ENCODE measurements at places on chromosomes 16 and 17. TPM values are rescaled to one million over a fixed set of nuclear protein-coding genes. Genes with fewer than 3 reads are reported as not detected.

GRCh38 chr17:63285551-63285950 lies 160.6 kb downstream of the CYB561 start:
- no peak for DNase-seq

- no peak for DNase-seq
Measured at GRCh38 chr17:29757788-29758187, 135.1 kb upstream of the CORO6 start.

- DNase-seq = no peak
Measured at GRCh38 chr16:47056688-47057629, 83.5 kb upstream of the DNAJA2 start.

GRCh38 chr17:81542431-81543338 lies 9.5 kb downstream of the FAAP100 start:
- DNase-seq = no peak

DNA sequence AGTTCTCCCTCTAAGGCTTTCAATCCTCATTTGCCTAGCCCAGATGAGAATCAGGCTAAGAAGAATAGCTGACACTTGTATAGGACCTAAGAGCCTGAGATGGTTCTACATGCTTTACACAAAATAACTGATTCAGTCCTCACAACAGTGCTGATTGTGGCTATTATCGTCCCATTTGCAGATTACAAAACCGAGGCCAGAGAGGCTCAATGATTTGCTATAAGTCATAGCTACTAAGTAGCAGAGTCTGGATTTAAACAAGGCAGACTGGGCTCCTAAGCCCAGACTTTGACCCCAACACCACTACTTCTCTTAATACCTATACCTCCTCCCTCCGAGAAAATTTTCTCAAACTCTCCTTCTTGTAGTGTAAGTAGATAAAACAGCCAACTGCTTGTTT lies 23.1 kb downstream of the ABCC12 start:
- no peak for DNase-seq

DNA sequence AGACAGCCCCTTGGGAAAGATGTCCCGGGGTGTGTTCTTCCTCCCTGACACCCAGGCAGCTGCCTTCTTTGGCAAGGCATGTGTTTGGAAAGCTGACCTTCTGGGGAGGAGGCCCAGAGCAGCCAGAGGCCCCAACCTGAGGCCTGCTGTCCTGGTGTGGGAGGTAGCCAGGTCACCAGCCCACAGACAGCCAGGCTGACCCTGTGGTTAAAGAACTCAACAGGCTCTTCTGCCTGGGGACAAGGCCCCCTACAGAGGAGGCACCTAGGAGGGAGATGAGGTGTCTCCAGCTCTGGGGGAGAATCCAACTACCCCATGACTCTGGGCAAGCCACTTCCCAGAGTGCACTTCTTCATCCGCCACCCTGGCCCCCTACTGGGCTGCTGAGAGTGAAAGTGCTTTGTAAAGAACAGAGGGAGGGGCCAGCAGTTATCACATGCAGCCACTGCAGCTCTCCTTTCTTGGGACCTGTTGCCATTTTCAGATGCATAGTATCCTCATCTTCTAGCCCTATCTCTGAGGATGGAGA lies 13.1 kb upstream of the SREBF1 start:
- DNase-seq = peak; percentile 58

DNA sequence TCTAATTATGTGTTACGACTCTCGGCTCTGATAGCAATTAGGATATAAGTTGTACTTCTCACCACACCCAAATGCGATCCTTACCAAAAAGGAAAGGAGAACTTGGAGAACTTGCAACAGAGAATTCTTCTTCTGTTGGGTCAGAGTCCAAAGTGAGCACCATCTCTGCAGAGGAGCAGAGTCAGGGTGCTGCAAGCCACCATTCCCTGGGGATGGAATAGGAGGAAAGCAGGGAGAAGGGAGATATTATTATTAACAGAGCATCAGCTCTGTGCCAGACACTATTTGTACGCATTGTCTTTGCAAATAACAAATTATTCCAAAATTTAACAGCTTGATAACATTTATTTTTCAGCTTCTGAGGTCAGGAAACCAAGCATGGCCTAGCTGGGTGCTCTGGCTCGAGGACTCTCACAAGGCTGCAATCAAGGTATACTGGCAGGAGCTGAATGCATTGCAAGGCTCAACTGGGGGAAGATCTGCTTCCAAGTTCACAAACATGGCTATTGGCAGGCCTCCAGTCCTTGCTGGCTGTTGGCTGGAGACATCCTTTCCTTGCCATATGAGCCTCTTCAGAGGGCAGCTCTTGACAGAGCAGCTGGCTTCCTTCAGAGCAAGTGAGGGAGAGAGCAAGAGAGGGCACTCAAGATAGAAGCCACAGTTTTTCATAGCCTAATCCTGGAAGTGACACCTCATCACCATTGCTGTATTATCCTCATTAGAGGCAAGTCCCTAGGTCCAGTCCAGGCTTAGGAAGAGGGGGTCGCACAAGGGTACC lies 296.2 kb upstream of the CDH5 start:
- peak; percentile 65 for DNase-seq

- no peak for DNase-seq
Measured at GRCh38 chr16:2856061-2856670, 1.8 kb downstream of the PRSS22 start.

- DNase-seq = no peak
Measured at GRCh38 chr16:24151482-24151939, 104.6 kb upstream of the CACNG3 start.

DNA sequence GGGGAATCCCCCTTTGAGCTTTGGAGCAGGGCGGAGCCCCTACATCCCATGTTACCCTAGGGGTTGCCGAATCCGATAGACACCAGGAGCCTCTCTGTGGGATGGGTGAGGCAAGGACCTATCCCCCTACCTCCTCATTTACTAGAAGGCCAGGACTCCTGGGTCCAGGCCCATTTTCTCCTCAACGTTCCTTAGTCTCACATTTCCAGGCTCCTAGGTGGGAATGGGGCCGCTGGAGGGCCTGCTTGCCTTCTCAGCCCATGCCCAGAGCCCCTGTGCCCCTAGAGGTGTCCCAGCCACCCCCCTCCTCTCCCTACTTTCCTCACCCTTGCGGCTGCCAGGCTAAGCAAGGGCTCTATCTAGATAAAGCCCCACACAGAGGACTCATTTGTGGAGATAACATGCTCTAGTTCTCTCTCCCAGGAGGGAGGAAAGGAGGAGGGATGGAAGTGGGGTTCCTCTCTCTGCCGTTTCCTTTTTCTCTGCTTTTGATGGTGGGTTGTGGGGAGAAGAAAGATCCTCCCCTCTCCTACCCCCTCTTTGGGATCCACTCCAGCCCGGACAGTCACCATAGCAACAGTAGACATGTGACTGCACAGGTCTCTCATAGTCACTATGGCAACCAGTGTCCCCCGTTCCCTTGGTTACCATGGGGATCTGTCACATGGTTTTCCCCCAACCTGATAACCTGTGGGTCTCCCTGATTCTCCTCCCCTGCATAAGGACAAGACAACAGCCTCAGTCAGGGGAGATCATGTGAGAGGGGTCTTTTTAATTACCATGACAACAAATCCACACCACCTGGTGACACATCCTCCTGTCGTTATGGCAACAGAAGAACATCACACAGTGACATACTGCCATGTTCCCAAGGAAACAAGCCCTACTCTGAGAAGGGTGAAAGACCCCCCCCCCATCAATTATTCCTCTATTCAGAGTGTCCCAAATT lies 5.2 kb downstream of the CACNA1G start:
- DNase-seq = no peak

- DNase-seq = no peak
Measured at GRCh38 chr17:8803531-8804420, 4.6 kb upstream of the MFSD6L start.

- DNase-seq = peak; percentile 49
Measured at GRCh38 chr17:6574687-6575595, 18.6 kb upstream of the PITPNM3 start.

DNA sequence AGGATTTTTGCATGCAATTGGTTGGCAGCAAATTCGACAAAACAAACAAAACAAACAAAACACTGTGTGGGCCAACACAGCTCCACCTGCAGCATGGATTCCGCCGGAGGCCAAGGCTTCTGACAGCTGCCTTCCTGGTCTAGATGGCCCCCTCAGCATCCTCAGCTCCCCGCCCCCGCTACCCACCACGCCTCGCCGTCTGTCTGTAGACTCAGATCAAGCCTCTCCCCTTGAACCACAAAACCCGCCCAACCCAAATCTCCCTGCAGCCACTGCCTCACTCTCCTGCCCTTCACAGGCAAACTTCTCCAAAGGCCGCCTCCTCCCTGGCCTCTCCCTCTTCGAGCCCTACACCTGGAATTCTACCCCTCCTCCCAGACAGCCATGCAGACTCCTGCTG lies 57.9 kb downstream of the RTN4RL1 start:
- DNase-seq = no peak

- peak; percentile 74 for DNase-seq
Measured at GRCh38 chr17:35373534-35373983, at the start of gene SLFN11. SLFN11 (minus strand) TSS chr17:35373621; CDS start chr17:35363807, 9,814 bp downstream.

DNA sequence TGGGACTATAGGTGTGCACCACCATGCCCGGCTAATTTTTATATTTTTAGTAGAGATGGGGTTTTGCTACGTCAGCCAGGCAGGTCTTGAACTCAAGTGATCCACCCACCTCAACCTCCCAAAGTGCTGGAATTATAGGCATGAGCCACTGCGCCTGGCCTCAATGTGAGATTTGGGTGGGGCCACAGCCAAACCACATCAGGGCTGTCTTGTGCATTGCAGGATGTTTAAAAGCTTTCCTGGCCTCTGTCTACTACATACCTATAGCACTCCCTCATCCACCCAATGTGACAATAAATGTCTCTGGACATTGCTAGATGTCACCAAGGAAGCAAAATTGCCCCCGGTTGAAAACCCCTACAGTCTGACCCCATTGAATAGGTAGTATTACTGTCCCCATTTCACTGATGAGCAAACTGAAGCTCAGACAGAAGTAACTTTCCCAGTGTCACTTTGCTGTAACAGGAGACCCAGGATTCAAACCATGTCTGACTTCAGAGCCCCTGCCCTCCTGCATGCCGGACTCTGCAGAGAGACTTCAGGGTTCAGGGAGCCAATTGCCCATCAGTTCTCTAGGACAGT lies 3.6 kb upstream of the MAP3K14 start:
- no peak for DNase-seq

GRCh38 chr16:12837291-12837690 lies 33.6 kb upstream of the CPPED1 start:
- no peak for DNase-seq

DNA sequence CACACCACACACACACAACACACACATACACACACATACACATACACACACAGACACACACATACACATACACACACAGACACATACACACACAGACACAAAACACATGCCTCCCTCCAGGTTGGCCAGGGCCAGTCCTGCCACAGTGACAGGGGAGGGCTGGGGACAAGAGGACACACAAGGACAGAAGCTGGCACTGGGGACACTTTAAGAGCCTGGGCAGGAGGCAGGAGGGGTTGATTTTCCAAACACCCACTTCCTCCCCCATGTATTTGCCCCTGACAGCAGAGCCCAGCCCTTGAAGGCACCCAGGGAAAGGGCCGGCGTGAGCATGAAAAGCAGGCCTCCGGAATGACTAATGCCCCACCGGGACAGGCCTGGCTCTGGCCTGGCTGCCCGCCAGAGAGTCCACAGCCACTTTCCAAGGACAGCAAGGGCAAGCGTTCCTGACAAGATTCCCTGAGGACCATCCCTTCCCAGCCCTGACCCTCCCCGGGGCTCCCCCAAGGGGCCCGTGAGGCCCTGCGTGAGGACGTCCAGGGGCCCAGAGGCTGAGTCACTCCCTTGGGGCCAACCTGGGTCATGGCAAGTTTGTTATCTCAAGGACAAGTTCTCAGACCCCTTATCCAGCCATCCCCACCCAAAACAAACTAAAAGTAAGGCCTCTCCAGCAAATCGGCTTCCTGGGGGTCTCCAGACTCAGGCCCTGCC lies 235.6 kb downstream of the ZNF423 start:
- DNase-seq = peak; percentile 72

GRCh38 chr17:41593306-41593981 lies 6.7 kb upstream of the KRT14 start:
- DNase-seq = no peak

GRCh38 chr16:2964475-2965336 lies 631 bp downstream of the KREMEN2 start:
- DNase-seq = no peak

DNA sequence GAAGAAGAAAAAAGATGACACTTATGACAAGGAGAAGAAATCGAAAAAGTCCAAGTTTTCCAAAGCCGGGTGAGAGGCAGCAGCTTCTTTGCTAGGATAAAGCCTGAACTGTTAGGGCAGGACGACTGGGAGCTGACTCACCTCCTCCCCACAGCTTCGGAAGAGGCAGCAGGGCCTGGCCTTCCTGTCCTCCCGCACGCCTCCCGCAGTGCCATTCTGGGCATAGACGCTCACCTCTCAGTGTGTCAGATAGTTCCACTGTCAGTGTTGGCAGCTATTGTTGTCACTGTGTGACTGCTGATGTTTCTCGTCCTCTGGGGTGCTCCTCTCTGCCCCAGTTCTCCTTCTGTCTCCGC lies 12.6 kb downstream of the UBN1 start:
- DNase-seq = no peak

DNA sequence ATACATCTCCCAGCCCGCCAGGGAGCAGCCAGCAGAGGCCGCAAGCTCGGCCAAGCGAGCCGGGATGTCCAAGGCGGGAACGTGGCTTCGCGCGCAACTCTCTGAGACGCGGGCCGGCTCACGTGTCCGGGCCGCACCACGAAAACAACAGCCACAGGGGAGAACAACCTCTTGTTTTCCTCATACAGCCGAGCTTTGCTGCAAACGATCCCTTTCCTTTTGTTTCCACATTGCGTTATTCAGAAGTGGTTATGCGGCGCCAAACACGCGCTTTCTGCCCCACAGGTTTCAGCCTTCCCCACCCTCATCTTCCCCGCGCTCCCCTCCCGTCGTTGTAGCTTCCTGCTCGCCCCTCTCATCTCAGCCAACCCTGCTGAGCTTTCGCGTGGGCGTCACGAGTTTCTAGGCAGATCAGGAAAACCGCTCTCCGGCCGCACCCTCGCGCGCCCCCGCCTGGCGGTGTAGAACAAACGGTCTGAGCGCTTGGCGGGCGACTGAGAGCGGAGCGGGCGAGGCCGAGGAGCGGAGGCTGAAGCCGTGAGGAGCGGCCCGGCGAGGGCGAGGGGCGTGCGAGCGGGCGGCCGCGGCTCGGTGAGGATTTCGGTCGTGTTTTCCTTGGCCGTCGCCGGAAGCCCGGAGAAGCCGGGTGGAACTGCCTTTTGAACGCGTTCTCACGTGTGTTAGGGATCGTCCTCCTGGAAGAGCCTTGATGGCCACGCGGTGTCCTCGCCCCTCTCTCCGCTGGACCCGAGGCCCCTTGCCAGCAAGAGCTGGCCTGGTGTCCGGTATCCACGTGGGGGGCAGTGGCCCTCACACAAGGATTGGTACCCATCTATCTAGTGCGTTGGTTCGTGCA lies 6.6 kb upstream of the SMARCD2 start:
- peak; percentile 90 for DNase-seq

GRCh38 chr17:63423963-63424362 lies 22.1 kb downstream of the CYB561 start:
- no peak for DNase-seq

- no peak for DNase-seq
Measured at GRCh38 chr17:3921502-3922319, 5.4 kb upstream of the P2RX1 start.

Gene NOG
- total RNA-seq = 0.20 TPM

Gene NECAB2
- 0.29 TPM for total RNA-seq

Gene HBQ1
- total RNA-seq = not detected

Gene CTRB2
- 26.7 TPM for total RNA-seq

Gene COPZ2
- 39.3 TPM for total RNA-seq

Gene TBC1D3D
- total RNA-seq = 0.58 TPM

Gene PEX12
- total RNA-seq = 7.5 TPM

Data from mucosa of gallbladder (tissue), 1 donor.